ENCODE measurements at places on chromosomes 3 and 15. TPM values are rescaled to one million over a fixed set of nuclear protein-coding genes. Genes with fewer than 3 reads are reported as not detected.

- no peak for DNase-seq
- no peaks in the 10 kb centered on the region for H3K27me3 ChIP-seq
- H3K4me1 ChIP-seq: no peaks in the 10 kb centered on the region
- peaks cover 16% of the 10 kb centered on the region for H3K36me3 ChIP-seq
Observed at GRCh38 chr3:110504901-110505300, 566.7 kb upstream of the NECTIN3 start.

DNA sequence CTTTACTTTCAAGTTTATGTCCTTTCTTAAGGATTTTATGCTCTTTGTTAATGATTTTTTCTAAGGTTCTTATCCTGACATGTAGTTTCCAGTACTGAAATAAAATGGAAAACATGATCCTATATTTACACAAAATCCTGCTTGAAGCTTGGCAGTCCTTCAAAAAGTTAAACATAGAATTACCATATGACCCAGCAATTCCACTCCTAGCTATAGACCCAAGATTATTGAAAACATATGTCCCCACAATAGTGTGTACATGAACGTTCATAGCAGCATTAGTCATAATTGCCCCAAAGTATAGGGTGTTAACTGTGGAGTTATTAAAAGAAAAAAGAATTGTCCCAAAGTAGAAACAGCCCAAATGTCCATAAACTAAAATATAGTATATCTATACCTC is 33.2 kb downstream of the ITGB5 start:
- DNase-seq: no peak
- H3K36me3 ChIP-seq: peaks cover 15% of the 10 kb centered on the region
- H3K27me3 ChIP-seq: no peaks in the 10 kb centered on the region
- H3K27ac ChIP-seq: no peak overlapping the region
- peaks cover 20% of the 10 kb centered on the region for H3K4me1 ChIP-seq
- H3K4me3 ChIP-seq: no peak overlapping the region

- H3K36me3 ChIP-seq: no peaks in the 10 kb centered on the region
- H3K4me3 ChIP-seq: no peak overlapping the region
- peak; percentile 50 for DNase-seq
- peaks cover 16% of the 10 kb centered on the region for H3K4me1 ChIP-seq
- peaks cover 20% of the 10 kb centered on the region for H3K27me3 ChIP-seq
- peak overlapping the region; percentile 93 for H3K27ac ChIP-seq
Observed at GRCh38 chr15:79221696-79222095, 60.8 kb upstream of the ANKRD34C start.

- DNase-seq: no peak
- H3K27ac ChIP-seq: no peak overlapping the region
- no peaks in the 10 kb centered on the region for H3K36me3 ChIP-seq
- no peaks in the 10 kb centered on the region for H3K27me3 ChIP-seq
- H3K4me1 ChIP-seq: no peaks in the 10 kb centered on the region
Observed at GRCh38 chr3:153762411-153763235, 358.6 kb upstream of the ARHGEF26 start.

GRCh38 chr15:70556779-70557178 is 206.6 kb downstream of the UACA start:
- no peaks in the 10 kb centered on the region for H3K36me3 ChIP-seq
- peaks cover 5% of the 10 kb centered on the region for H3K27me3 ChIP-seq
- H3K27ac ChIP-seq: no peak overlapping the region

DNA sequence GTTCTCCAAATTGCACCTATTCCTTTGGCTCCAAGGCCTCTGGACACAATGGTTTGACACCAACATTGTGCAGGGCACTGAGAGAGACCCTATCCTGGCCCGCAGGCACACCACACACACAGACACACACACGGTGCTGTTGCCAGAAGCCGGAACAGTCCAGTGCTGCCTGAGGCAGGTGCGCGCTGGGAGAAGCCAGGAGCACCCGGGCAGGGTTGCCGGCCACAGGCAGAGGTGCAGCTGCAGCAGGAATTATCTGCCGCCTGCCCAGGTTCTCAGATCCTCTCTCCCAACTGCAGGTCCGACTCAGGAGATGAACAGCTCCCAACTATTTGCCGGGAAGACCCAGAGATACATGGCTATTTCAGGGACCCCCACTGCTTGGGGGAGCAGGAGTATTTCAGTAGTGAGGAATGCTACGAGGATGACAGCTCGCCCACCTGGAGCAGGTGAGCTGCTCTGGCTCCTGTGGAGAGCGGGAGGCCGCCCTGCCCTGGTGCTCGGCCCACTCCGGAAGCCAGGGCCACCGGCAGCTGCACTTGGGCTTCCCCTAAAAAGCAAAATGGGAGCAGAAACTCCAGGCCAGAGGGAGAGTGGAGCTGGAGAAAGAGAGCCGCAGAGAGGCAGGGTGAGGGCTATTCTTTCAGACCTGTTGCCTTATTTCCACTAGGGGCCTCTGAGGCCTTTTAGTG is 42.9 kb downstream of the CHDH start:
- no peak for DNase-seq
- H3K4me1 ChIP-seq: peaks cover 19% of the 10 kb centered on the region
- H3K27me3 ChIP-seq: peaks cover 4% of the 10 kb centered on the region
- no peaks in the 10 kb centered on the region for H3K36me3 ChIP-seq
- no peak overlapping the region for H3K27ac ChIP-seq

GRCh38 chr3:60010781-60011180 is 961.0 kb upstream of the CFAP20DC start:
- peaks cover 3% of the 10 kb centered on the region for H3K36me3 ChIP-seq
- H3K4me3 ChIP-seq: no peak overlapping the region
- DNase-seq: no peak
- no peak overlapping the region for H3K27ac ChIP-seq
- peaks cover 10% of the 10 kb centered on the region for H3K4me1 ChIP-seq
- H3K27me3 ChIP-seq: peaks cover 6% of the 10 kb centered on the region

DNA sequence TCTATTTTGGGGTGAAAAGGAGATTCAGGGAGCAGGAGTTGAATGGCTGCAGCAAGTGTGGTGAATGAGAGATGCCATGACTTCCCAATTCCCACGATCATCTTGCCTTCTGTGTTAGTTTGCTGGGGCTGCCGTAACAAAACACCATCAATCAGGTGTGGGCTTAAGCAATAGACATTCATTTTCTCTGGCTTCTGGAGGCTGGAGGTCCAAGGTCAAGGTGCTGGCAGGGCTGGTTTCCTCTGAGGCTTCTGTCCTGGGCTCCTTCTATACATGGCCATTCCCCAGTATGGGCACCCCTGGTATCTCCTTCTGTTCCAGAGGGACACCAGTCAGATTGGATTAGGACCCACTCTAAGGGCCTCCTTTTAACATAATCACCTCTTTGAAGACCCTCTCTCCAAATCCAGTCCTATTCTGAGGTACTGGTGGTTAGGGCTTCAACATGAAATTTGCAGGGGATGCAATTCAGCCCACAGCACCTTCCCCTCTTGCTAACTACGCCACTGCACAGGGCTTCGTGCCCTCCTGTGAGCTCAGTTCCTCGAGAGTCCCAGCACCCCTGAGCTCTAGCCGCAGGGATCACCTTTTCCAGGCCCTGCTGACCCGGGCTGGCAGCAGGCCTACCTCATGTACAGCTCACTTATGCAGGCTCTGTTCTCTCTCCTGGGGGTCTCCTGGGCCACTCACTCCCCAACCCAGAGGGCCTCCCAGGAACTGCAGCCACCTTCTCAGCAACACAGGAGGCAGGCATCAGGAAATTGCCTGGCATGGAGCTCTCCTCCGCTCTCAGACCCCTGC is 37.3 kb upstream of the SLC6A11 start:
- H3K4me3 ChIP-seq: no peak overlapping the region
- H3K27me3 ChIP-seq: peaks cover 59% of the 10 kb centered on the region

- no peak for DNase-seq
- peaks cover 4% of the 10 kb centered on the region for H3K4me1 ChIP-seq
- H3K4me3 ChIP-seq: no peak overlapping the region
- no peak overlapping the region for H3K27ac ChIP-seq
- no peaks in the 10 kb centered on the region for H3K36me3 ChIP-seq
Observed at GRCh38 chr3:188453431-188454384, 299.8 kb downstream of the LPP start.

DNA sequence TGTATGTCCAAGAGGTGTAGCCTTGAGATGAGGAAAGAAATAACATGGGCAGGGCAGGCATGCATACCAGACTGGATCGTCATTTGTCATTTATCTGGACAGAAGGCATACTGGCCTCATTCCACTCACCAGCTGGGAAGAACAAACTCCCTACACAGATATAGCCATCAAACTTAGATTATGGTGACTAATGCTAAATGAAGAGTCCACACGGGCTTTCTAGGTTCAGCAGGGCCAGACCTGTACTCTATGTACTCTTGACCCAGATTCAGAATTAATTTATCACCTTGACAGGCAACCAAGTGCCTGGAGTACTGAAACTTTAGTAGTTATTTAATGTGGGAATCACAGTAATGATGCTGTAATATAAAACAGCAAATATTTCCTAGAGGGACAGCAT is 164.3 kb upstream of the IL12A start:
- H3K4me1 ChIP-seq: peaks cover 54% of the 10 kb centered on the region
- no peaks in the 10 kb centered on the region for H3K27me3 ChIP-seq
- DNase-seq: no peak
- no peaks in the 10 kb centered on the region for H3K36me3 ChIP-seq

GRCh38 chr3:73746623-73747022 is 121.9 kb upstream of the PDZRN3 start:
- no peaks in the 10 kb centered on the region for H3K36me3 ChIP-seq
- no peak for DNase-seq
- H3K4me1 ChIP-seq: peaks cover 2% of the 10 kb centered on the region
- no peaks in the 10 kb centered on the region for H3K27me3 ChIP-seq

- H3K27me3 ChIP-seq: no peaks in the 10 kb centered on the region
- no peak overlapping the region for H3K27ac ChIP-seq
- DNase-seq: no peak
- H3K4me3 ChIP-seq: no peak overlapping the region
Observed at GRCh38 chr3:50028346-50028745, 60.4 kb upstream of the RBM5 start.

DNA sequence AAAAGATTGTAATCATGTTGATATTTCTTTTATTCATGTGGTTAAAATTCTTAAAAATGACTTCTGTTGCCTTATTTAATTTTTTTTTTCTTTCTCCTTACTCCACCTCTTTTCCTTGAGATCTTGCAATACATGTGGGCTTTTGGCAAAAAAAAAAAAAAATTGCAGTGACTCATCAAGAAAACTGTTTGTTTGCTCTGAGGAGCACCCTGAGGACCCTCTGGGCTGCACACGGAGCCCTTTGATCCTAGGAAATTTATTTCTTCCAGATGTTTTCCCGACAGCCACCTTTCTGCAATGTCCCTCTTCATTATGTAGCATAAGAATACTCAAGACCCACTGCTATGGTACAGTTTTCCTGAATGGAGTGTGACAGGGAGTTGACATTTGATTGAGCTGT is 371.7 kb downstream of the ZBTB20 start:
- peaks cover 2% of the 10 kb centered on the region for H3K36me3 ChIP-seq
- no peaks in the 10 kb centered on the region for H3K27me3 ChIP-seq
- H3K4me1 ChIP-seq: peaks cover 4% of the 10 kb centered on the region
- DNase-seq: no peak
- H3K27ac ChIP-seq: no peak overlapping the region
- no peak overlapping the region for H3K4me3 ChIP-seq

GRCh38 chr3:141746962-141747361 is 8.9 kb downstream of the RNF7 start:
- peaks cover 8% of the 10 kb centered on the region for H3K4me1 ChIP-seq
- H3K4me3 ChIP-seq: no peak overlapping the region
- H3K27me3 ChIP-seq: no peaks in the 10 kb centered on the region
- no peak overlapping the region for H3K27ac ChIP-seq
- no peak for DNase-seq

GRCh38 chr3:94299716-94300115 is 236.9 kb downstream of the NSUN3 start:
- DNase-seq: no peak
- no peaks in the 10 kb centered on the region for H3K36me3 ChIP-seq
- peaks cover 14% of the 10 kb centered on the region for H3K4me1 ChIP-seq
- no peak overlapping the region for H3K27ac ChIP-seq
- H3K27me3 ChIP-seq: peaks cover 10% of the 10 kb centered on the region

GRCh38 chr3:108953210-108953609 is 469 bp downstream of the GUCA1C start:
- no peak overlapping the region for H3K27ac ChIP-seq
- H3K27me3 ChIP-seq: no peaks in the 10 kb centered on the region
- peaks cover 25% of the 10 kb centered on the region for H3K4me1 ChIP-seq
- no peak for DNase-seq

DNA sequence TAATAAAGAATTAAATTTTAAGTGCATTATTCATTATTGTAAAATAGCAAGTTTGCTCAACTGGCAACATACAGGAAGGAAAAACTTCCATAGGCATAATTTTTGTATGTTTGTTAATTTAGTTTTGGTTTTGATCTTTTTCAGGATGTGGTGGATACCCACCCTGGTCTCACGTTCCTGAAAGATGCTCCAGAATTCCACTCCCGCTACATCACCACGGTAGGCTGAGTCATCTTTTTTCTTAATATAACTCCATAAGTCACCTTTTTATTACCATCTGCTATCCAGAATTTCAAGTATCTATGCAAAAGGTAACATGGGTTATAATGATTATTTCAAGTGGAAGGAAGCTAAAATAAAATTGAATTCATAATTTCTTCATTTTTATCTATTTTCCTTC is 104.8 kb downstream of the PPP2R3A start:
- peaks cover 18% of the 10 kb centered on the region for H3K4me1 ChIP-seq
- no peak for DNase-seq
- H3K27ac ChIP-seq: no peak overlapping the region
- no peaks in the 10 kb centered on the region for H3K27me3 ChIP-seq
- no peak overlapping the region for H3K4me3 ChIP-seq

DNA sequence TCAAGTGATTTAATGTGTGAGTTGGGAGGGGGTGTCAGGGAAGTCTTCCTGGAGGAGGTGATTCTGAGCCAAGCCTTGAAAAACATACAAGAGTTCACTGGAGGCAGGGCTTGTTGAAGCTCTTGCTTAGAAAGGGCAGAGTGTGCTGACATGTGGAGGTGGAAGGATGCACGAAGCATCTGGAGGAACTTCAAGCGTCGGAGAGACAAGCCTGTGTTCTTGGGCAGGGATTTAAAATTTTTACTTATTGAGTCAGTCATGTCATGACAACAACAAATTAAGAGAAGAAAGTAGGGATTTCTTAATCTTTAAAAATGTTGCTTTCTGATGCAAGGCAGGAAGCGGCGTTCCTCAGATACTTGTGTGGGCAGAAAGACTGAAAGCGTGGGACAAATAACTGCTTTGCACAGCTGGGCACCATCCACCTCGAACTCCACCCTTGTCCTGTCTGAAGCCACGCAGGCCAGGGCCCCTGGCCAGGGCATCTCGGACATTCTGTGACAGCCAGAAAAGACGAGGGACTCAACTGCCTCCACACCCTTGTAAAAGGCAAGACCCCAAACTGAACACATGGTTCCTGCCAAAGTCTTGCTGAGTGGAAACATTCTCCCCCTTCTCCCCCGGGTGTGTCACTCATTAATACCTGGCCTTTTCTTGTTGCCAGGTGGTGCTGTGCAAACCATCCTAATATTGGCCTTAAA is 6.9 kb upstream of the IL16 start:
- peaks cover 67% of the 10 kb centered on the region for H3K27me3 ChIP-seq
- H3K4me3 ChIP-seq: no peak overlapping the region
- H3K36me3 ChIP-seq: no peaks in the 10 kb centered on the region
- no peak for DNase-seq
- H3K27ac ChIP-seq: no peak overlapping the region

Gene CHRM5
- total RNA-seq: not detected

Gene CADPS
- 3.3 TPM for total RNA-seq

Gene LMOD3
- not detected for total RNA-seq

Gene LAMB2
- 335 TPM for total RNA-seq

Gene ITPKA
- 0.80 TPM for total RNA-seq

Gene SCAANT1
- not detected for total RNA-seq

Gene NEK4
- total RNA-seq: 32.3 TPM

Gene ZIC1
- total RNA-seq: not detected

Gene CCR3
- not detected for total RNA-seq

Gene GOLGA6D
- 0.18 TPM for total RNA-seq

Gene CGNL1
- total RNA-seq: 36.4 TPM

Gene PRR20G
- not detected for total RNA-seq

Gene ALS2CL
- 7.1 TPM for total RNA-seq

Gene CAV3
- total RNA-seq: not detected
